ENCODE measurements at places on chromosomes 3 and 15.

DNA sequence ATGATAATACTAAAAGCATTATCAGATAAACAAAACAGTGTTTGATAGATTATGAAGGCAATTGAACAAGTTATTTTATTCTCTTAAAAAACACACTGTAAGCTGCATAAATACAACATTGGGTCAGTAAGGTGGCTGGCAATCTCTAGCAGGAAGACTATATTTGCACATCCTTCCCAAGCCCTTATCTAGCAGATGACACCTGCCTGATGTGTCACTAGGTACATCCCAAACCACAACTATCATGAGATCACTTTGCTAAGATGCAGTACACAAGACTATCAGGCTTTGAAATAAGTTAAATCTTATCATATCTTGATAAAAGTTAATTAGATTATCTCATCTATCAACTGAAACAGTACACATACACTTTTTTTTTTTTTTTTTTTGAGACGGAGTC, 417.4 kb downstream of the MECOM start:
- DNase-seq, result no peak

- DNase-seq, result no peak
Measured at GRCh38 chr3:109920749-109921148, 583.4 kb upstream of the DPPA4 start.

DNA sequence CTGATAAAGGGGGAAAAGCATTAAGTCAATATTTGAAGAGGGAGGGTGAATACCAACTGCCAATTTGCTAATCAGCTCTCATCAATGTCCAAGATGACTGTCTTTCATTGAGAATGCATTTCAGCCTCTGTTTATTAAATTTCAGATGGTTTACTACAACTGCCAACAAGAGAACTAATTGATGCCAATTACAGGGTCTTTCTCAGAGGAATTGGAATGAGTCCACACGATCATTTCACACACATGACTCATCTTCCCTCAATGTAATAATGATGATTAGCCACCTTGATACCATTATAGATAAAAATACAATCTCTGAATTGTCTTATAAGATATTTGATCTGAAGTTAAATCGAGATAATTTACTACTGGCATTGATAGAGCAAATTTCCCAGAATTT, 1274.4 kb downstream of the ROBO2 start:
- DNase-seq, result no peak

DNA sequence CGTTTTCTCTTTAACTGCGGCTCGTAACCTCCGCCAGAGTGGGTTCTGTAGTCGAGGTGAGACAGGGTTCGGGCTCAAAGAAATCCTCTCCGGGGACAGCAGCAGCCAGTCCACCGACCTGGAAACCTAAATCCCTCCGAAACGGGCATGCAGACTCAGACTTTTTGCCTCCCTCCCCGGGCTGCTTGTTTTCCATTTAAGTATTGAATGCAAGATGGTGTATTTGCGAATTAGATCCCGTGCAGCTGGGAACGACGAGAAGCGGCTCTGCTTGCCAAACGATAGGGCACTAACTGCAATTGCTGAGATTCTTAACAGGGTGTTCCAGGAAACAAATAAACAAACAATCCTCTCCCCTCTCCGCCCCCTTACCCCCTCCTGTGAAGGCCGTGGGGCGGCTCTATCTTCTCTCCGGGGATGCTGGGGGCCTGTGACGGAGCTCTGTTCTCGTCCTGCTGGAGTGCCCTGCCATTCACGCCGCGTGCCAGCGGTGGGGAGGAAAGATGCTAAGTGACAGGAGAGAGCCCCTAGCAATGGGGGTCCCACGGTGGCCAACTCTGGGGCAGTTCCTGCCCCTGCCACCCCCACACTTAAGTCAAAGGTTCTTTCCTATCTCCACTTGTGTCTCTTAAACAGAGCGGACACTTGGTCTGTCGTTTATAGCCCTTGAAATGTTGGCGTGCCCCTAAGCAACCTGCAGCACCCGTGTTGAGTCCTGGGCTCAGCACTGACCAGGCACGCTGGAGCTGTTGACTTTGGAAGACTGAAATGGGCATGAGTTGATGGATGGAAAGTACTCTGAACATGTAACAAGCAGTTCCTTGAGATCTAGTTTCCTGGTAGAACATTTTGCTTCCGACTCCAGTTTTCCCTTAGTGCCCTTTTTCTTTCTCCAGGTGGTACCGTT, 1.3 kb upstream of the ETV5 start:
- no peak for DNase-seq

GRCh38 chr3:106725566-106725965, 651.7 kb upstream of the CCDC54 start:
- no peak for DNase-seq
